ENCODE measurements at places on chromosomes 2 and 18.
A peak's percentile ranks its signal among the peaks of the same experiment; 100 is the strongest.

GRCh38 chr2:161146209-161146775 is 13.9 kb upstream of the TANK start:
- no peak for DNase-seq

GRCh38 chr2:126658905-126659561 is 3.1 kb downstream of the GYPC start:
- DNase-seq: peak; percentile 52

- DNase-seq: no peak
Observed at GRCh38 chr18:2223449-2223848, 347.9 kb downstream of the METTL4 start.

DNA sequence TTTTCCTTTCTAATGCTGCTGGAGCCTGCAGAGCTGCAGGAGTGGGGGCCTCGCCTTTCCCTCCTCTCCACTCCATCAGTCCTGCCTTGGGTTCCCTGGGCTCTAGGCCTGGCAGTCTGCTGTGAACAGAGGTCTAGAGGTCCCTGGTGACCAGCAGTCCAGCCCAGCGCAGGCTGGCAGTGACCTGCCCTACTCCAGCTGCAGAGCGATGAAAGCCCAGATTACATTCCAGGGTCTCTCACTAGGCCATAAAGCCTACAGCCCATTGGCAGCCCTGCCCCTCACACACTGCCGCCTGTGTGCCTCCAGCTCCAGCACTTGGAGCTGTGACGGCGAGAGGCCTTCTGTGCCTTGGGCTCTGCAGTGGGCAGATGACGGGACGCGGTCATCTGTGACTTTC is 14.8 kb upstream of the MAL start:
- no peak for DNase-seq

- no peak for DNase-seq
Observed at GRCh38 chr18:23683671-23684070, 5.6 kb upstream of the LAMA3 start.

DNA sequence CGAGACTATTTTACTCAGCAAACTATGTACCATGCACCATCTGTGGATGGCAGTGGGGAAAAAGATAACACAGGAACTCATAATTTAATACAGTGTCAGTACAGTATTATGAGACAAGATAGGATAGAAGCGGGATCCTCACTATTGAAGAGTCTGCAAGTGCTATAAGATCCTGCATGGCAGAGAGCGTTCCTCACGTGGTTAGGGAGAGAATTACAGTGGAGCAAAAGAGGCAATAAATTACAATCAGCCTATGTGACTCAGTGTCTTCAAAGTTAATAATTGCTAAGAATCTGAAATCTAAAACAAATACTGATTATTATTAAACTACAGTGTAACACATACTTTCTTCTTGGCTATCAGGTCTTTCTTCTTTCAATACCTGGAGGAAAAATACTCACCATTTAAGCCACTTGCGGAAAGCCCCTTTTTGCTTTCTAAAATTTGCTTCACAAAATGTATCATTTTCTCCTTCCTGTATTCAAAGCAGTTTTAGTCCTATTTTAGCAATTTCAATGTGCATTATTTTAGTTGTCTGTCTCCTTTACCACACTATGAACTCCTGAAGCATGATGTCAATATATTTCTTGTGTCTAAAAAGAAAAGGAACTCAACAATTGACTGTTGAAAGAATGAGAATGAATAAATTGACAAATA is 342.9 kb downstream of the SPAG16 start:
- no peak for DNase-seq

- no peak for DNase-seq
Observed at GRCh38 chr18:45073556-45073955, 392.9 kb downstream of the SETBP1 start.

- DNase-seq: peak; percentile 89
Observed at GRCh38 chr2:240560084-240560479, at the start of gene DUSP28. DUSP28 (plus strand) TSS chr2:240560357; CDS start chr2:240560685, 328 bp downstream.

- no peak for DNase-seq
Observed at GRCh38 chr2:207676827-207677354, 34.5 kb upstream of the CCNYL1 start.

DNA sequence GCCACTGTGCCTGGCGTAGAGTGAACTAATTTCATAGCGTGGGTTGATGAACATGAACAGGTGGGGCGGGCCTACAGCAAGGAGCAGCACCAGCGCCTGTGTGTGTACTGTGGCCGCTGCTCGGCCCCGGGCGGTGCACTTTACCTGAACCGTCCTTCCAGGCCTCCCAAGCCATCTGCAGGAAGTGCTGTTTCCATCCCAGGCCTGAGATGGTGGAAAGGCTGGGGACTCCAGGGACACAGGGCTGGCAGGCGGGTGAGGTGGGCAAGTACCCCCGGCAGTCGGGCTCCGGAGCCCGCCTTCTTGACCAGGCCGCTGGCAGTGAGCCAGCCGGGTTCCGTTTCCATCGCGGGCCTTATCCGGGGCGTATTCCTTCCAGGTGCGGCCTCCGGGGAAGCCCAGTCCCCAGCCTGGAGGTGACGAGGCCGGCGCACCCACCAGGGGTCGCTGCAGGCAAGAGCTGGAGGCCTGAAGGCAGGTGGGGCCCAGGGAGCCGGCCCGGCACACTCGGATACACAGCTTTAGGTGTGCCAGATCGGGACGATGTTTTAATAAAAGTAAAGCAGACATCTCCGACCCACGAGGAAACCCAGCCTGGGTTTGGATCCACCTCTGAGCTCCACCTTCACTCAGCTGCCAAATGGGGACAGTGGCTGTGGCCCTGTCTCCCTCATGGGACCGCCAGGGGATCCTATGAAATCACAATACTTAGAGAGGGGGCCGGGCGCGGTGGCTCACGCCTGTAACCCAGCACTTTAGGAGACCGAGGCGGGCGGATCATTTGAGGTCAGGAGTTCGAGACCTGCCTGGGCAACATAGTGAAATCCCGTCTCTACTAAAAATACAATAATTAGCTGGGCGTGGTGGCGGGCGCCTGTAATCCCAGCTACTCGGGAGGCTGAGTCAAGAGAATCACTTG is 22.7 kb upstream of the PDIA6 start:
- DNase-seq: peak; percentile 52

- no peak for DNase-seq
Observed at GRCh38 chr2:138632066-138632620, 130.6 kb downstream of the SPOPL start.

- no peak for DNase-seq
Observed at GRCh38 chr2:189144700-189145211, 34.8 kb downstream of the COL5A2 start.

DNA sequence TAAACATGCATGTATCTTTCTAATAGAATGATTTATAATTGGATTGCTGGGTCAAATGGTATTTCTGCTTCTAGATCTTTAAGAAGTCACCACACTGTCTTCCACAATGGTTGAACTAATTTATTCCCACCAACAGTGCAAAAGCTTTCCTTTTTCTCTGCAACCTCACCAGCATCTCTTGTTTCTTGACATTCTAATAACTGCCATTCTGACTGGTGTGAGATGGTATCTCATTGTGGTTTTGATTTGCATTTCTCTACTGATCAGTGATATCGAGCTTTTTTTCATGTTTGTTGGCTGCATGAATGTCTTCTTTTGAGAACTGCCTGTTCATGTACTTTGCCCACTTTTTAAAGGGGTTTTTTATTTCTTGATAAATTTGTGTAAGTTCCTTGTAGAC is 182.5 kb downstream of the ANKRD44 start:
- DNase-seq: no peak

DNA sequence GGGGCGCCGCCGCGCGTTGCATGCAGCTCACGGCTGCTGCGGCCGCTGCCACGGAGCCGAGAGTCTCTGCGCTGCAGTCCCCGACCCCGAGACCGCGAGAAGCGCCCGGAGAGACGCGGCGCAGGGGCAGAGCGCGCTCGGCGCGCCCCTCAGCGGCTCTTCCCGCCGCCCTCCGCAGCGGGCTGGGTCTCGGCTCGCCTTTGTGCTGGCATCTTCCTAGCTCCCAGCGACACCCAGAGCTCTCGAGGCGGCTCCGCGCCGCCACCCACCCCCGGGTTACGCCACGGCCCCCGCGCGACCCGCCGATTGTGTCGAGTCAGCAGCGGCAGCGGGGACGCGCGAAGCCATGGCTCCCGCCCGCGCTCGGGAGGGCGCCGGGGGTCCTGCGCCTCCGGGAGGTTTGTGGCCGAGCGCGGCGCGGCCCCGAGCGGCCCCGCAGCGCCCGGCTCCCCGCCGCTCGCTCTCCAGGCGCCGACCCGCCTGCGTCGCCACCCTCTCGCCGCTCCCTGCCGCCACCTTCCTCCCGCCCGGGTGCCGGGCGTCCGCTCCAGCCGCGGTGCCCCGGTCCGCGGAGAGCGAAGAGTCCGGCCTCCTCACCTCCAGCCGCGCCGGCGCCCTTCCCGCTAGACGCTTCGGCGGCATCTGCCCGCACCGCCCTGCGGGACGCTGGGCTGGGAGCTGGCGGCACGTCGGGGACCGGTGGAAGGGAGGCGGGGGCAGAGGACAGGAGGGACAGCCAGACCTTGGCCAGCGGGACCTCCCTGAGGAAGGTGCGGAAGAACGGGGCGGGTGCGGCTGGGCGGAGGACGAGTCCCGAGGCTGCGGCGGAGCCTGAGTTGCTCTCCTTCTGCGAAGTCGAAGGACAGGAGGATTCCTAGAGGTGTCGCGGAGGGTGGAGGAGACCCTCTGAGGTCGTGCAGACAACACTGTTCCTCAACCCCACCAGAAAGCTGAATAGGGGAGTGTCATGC is 46.3 kb upstream of the CCDC150 start:
- peak; percentile 22 for DNase-seq

- DNase-seq: no peak
Observed at GRCh38 chr18:8546677-8547076, 62.6 kb upstream of the RAB12 start.

- no peak for DNase-seq
Observed at GRCh38 chr2:188588235-188588634, 296.6 kb downstream of the GULP1 start.

- no peak for DNase-seq
Observed at GRCh38 chr2:67311536-67311935, 85.6 kb upstream of the ETAA1 start.

GRCh38 chr2:173766537-173767289 is 198.5 kb downstream of the SP3 start:
- no peak for DNase-seq

DNA sequence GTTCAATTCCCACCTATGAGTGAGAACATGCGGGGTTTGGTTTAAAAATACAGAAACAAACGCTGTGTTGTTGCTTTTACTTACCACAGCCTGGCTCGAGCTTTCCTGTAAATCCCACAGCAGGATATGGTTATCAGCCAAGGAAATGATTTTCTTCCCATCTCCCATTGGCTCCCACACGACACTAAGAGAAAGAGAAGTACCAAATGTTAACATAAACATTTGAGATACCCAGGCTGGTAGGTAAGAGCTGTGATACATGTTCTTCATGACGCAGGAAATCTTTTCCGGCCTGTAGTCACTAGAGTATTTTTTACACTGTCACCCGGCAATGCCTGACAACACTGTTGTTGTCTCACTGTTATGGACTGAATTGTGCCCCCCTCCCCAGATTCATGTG is 163.6 kb downstream of the EIPR1 start:
- no peak for DNase-seq

- DNase-seq: no peak
Observed at GRCh38 chr2:867296-867695, 83.4 kb upstream of the SNTG2 start.

GRCh38 chr2:238370094-238370822 is 49.9 kb downstream of the TRAF3IP1 start:
- no peak for DNase-seq

- no peak for DNase-seq
Observed at GRCh38 chr2:219169930-219170654, at the start of gene SLC23A3. SLC23A3 (minus strand) TSS chr2:219170029; CDS start chr2:219169984, 45 bp downstream.

GRCh38 chr2:65077898-65078297 is 21.7 kb downstream of the CEP68 start:
- DNase-seq: no peak

Measured in stimulated activated CD4-positive, alpha-beta T cell treated with anti-CD3 and anti-CD28 coated beads, Interleukin-12 subunit alpha, Interleukin-12 subunit beta, amount 100 ng/mL, for 24 hours (primary cell).